ENCODE measurements at places on chromosomes 4 and X.

GRCh38 chr4:89836897-89837384 is at the start of gene SNCA:
TSS of gene SNCA (minus strand) at chr4:89837161. CDS start at chr4:89835667, 1,494 bp downstream.
- DNase-seq: no peak

- no peak for DNase-seq
These were observed 112.4 kb downstream of the CT47B1 start for GRCh38 chrX:120763269-120763668.

- DNase-seq: no peak
These were observed 14.6 kb upstream of the NKX3-2 start for GRCh38 chr4:13558881-13559280.

GRCh38 chrX:47172549-47172948 is 21.1 kb upstream of the UBA1 start:
- no peak for DNase-seq

DNA sequence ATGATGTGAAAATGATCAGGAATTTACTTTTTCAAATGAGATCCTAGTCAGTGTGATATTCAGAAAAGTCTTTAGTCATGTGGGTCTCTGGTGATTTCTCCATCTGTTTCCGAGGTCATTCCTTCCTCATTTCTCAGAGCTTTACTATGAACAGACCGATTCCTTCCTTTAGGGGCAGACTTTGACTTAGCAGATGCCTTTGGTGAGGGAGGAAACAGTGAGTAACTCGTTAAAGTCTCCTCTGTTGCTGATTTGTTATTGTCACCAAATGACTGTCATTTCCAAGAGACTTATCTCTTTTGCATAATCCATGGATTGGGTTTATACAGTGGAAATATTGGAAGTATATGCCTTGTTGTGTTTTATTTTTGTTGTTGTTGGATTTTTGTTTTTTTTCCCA is 76.2 kb upstream of the CD99 start:
- DNase-seq: no peak

DNA sequence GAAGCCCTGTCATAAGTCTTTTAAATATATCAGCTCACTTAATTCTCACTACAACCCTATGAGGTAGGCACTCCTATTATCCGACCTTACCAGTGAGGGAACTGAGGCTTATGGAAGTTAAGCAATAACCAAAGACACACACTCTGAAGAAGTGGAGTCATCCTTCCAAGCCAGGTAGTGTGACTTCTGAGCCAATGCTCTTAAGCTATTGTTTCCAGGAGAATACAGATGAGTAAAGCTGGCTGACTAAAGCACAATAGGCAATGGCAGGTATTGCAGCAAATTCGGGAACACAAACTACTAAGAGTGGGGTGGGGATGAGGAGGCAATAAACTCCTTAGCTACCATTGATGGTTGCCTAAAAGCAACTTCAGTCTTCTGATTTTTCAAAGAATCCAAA is 81.8 kb upstream of the KIT start:
- no peak for DNase-seq

DNA sequence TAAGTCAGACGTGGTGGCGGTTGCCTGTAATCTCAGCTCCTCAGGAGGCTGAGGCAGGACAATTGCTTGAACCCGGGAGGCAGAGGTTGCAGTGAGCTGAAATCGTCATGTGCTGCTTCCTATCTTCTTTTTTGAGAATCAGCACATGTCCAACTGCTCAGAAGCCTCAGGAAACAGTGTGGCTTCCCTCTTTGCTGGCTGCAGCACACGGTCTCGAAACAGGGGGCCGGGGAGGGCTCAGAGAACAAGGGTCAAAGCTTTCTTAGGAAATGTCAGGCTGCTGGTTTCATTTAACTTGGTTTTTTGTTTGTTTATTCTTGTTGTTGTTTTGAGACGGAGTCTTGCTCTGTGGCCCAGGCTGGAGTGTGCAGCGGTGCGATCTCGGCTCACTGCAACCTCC is 31.3 kb downstream of the CRLF2 start:
- DNase-seq: no peak

DNA sequence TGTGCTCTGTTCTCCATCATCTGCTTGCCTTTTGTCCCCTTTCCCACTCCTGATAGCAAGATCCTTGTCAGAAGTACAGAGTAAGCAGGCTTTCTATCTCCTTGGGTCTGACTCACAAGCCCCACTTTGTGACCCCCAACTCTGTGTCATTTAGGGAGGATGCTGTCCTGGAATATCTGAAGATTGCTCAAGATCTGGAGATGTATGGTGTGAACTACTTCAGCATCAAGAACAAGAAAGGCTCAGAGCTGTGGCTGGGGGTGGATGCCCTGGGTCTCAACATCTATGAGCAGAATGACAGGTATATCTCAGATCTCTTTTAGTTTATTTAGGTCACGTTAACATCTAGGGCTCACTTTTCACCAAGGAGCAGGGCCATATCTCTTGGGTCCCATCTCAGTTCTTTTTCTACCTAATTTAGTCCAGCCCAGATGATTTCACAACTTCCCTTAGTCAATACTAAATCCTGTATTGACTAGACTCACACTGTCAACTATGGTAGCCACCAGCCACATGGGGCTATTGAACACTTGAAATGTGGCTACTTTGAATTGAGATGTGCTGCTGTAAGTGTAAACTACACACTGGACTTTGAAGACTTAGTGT is 64.3 kb downstream of the MSN start:
- DNase-seq: no peak

GRCh38 chr4:20735931-20736330 is 35.7 kb downstream of the PACRGL start:
- DNase-seq: no peak

DNA sequence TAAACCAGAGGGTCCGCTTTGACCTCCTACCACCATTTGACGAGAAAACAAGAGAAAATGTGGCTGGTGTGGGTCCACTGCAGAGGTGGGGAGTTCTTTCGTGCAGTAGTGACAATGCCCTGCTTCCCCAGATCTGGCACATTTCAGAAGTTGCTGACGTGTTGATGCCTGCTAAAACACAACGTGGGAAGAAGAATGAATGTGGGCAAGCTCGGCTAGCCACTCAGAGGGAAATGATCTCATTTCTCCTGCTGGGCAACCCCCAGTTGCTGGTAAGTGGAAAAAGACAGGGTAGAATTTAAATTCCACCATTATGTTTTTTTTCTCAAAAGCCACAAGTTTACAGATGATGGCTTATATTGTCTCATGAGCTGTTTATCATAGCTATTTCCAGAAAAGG is 77.9 kb downstream of the LUZP4 start:
- no peak for DNase-seq

- DNase-seq: no peak
These were observed 97.3 kb downstream of the COL25A1 start for GRCh38 chr4:109205186-109205585.

GRCh38 chr4:170089274-170089667 is 485 bp downstream of the AADAT start:
- no peak for DNase-seq

DNA sequence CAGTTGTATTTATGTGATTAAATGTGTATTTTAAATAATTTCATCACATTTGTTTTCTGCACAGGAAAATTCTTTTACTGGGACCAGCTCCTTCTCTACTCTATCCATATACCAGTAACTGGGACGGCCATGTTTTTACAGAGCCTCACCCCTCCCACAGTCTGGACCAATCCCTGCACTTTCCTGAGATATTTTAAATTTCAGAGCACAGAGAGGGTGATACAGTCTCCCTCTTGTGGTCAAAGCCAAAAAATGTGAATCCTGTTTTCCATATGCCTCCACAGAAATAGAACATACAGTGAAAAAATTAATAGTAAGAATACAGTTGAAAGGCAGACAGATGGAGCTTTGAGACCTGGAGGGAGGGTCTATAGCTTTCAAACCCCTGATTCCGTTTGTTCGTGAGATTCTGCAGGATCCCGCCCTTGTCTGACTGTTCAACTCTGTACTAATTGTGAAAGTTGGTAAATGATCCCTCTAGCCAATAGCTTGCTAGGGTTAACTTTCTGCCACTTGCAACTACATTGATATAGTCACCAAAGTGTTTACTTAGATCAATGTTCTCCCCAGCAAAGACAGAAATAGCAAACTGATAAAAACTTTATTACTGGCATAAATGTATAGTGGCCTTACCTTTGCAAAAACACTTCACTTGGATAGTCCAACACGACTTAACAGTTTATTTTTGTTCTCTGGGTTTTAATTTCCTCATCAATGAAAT is 172.2 kb downstream of the PPARGC1A start:
- no peak for DNase-seq

DNA sequence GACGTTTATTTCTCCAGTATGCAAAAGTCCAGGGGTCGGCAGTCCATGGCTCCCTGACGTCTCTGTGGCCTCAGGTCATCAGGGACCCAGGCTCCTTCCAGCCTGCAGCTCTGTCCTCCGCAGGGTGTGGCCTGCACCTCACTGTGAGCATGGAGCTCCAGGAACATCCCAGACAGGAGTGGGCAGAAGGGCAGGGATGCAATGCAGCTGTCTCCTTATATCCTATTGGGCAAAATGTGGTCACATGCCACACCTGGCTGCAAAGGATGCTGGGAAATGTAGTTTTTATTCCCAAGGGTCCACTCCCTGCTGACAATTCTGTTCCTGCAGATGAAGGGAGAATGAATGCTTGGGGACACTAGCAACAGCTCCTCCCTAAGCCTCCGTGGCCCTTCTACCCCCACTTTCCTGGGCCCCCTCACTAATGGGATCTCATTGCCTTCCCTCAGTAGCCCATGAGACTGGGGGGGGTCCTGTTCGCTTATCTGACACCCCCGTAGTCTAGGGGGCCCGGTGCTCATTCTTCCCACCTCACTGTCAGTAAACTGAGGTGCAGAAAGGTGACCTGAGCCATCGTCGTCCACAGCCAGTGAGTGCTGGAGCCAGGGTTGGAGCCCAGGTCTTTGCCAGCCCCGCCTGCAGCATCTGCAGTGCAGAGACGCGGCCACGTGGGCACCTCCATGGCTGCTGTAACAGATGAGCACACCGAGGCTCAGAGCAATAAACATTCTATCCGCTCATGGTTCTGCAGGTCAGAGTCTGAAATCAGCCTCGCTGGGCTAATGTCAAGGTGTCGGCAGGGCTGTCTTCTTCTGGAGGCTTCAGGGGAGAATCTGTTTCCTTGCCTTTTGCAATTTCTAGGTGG is 5.9 kb upstream of the GRPEL1 start:
- no peak for DNase-seq

DNA sequence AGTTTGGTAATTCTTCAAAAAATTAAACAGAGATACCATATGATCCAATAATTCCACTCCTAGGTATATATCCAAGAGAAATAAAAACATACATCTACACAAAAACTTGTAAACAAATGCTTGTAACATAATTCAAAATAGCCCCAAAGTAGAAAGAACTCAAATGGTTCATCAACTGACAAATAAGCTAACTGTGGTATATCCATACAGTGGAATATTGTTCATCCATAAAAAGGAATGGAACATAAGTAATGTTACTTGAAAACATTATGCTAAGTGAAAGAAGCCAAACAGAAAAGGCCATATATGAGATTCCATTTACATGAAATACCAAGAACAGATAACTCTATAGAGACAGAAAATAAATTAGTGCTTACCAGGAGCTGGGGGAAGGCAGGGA is 13.4 kb downstream of the RBBP7 start:
- no peak for DNase-seq

- no peak for DNase-seq
These were observed 51.7 kb downstream of the SLC7A11 start for GRCh38 chr4:138190452-138190858.

GRCh38 chr4:138542191-138542776 is 300.1 kb upstream of the SLC7A11 start:
- no peak for DNase-seq

DNA sequence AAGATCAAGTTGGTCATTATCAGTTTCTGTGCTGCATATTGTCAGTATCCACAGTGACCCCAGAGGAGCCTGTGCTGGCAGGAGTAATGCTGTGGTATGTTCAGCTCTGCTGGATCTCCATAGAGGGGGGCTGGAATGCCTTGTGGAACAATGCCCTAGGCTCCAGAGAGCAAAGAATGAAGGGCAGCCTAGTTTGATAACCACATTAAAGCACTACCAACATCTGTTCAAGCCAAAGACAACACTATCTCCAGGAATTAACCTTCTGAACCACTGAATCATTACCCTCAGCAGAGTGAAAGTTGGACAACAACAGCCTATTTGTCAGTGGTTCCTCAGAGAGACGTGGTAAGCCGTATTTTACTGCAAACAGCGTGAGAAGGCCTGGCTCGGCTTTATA is 192.3 kb upstream of the CXorf66 start:
- DNase-seq: no peak

DNA sequence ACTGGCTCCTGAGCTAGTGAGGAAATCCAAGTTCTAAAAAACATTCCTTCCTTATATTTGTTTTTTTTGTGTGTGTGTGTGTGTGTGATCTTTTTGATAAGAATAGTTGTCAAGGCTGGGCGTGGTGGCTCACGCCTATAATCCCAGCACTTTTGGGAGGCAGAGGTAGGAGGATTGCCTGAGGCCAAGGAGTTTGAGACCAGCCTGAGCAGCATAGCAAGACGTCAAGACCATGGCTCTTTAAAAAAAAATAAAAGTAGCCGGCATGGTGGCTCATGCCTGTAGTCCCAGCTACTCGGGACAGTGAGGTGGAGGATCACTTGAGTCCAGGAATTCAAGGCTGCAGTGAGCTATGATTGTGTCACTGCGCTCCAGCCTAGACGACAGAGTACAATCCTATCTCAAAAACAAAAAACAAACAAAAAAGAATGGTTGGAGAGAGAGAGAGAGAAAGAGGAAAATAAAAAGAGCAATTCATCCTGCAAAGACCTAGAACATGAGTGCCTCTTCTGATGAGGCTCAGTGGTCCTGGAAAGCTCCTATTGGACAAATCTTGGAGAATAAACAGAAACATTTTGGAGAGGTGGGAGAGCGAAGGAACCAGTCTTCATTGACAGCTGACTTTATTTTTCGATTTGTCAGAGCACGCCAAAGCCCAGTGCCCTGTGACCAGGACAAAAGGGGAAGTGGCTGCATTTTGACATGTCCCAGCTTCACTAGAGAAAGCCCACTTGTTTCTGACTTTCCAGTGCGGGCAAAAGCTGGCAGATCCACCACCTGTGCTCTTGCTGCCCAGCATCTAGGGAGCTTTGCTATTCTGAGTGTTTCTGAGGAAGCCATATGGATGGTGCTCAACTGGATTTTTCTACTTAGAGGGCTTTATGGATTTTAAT is 244.7 kb downstream of the PALLD start:
- DNase-seq: no peak

- no peak for DNase-seq
These were observed 52.8 kb upstream of the TAB3 start for GRCh38 chrX:30941898-30942297.

- no peak for DNase-seq
These were observed 49.5 kb downstream of the GPM6A start for GRCh38 chr4:175762582-175762981.
